ENCODE measurements at places on chromosomes 13 and 19. TPM values are rescaled to one million over a fixed set of nuclear protein-coding genes. Genes with fewer than 3 reads are reported as not detected.

LILRA2 gene
- total RNA-seq: not detected

ZNF331 gene
- 8.2 TPM for total RNA-seq

PLPP2 gene
- total RNA-seq: 2.9 TPM

ZIM2 gene
- not detected for total RNA-seq

IGSF23 gene
- total RNA-seq: not detected

FAM32A gene
- 101 TPM for total RNA-seq

RFPL4AL1 gene
- total RNA-seq: 0.13 TPM

ZNF625 gene
- total RNA-seq: 13.3 TPM

KLK1 gene
- not detected for total RNA-seq

CGB5 gene
- 0.22 TPM for total RNA-seq

SERPINE3 gene
- 0.07 TPM for total RNA-seq

ZFP14 gene
- 2.8 TPM for total RNA-seq

NUFIP1 gene
- total RNA-seq: 5.7 TPM

ADGRE3 gene
- not detected for total RNA-seq

Data from thoracic aorta endothelial cell (primary cell).